Stimulated activated memory B cell treated with anti-CD40 and anti-IgM and Interleukin-4, amounts not matched to agents 10 μg/mL and 1 μg/mL and 100 μg/mL, for 72 hours (primary cell): ENCODE measurements at places on chromosomes 12 and 14.

DNA sequence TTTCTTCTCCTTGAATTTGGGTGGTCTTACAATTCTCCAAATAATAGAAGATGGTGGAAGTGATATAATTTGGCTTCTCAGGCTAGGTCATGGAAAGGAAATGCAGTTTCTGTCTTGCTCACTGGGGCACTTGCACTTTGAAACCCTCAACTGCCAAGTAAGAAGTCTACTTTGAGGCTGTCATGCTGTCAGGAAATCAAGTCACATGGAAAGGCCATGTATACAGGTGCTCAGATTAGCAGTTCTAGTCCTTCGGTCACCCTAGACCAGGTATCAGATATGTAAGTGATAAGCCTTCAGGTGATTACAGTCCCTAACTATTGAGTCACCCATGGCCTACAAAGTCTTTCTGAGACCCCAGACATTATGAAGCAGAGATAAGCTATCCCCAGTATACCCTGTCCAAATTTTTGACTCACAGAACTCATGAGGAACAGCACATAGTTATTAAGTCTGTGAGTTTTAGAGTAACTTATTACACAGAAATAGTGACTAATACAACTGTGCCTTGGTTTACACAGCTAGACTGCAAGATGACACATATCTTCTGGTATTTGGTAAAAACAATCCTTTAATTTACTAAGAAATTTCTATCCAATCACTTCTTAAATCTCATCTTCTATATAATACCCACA, 26.3 kb upstream of the BBS10 start:
- ATAC-seq, result no peak

GRCh38 chr14:103890821-103891666, 37.2 kb upstream of the TDRD9 start:
- ATAC-seq, result no peak

DNA sequence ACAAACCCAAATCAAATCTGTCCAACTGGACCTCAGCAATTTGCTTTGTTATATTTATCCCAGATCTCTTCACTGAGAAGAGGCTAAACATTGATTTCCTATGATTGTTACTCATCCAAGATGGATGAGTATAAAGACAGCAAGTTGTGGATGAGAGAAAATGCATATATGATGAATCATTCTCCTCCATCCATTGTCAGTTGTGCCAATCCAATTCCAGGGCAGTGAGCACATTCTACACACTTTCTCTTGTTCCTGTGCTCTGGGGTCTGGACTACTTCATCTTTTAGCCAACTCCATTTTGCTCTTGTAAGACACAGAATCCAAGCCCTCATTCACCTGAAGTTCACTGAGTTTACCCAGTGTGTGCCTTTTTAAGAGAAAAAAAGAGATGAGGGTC, 105.7 kb downstream of the GCH1 start:
- no peak for ATAC-seq

GRCh38 chr14:69038455-69039287, 59.6 kb upstream of the ACTN1 start:
- ATAC-seq, result no peak

DNA sequence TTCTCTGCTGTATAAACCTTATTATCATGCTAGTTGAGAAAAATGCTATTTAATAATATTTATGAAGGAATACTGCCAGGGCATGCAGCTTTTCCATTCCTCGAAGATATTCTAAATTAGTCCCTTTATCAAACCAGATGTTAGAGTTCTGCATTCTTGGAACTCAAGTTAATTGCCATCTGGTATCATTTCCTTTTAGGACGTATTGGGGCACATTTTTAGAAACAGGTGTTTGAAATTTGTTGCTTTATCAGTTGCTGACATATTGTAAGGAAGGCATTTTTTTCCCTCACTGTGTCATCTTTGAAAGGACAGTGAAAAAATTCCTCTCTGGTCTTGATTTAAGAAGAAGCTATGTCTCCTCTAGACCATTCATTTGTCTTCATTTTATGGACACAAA, 471.2 kb upstream of the PRICKLE1 start:
- ATAC-seq, result no peak

- ATAC-seq, result no peak
Observed at GRCh38 chr14:23167116-23167847, 16.2 kb downstream of the SLC7A8 start.

DNA sequence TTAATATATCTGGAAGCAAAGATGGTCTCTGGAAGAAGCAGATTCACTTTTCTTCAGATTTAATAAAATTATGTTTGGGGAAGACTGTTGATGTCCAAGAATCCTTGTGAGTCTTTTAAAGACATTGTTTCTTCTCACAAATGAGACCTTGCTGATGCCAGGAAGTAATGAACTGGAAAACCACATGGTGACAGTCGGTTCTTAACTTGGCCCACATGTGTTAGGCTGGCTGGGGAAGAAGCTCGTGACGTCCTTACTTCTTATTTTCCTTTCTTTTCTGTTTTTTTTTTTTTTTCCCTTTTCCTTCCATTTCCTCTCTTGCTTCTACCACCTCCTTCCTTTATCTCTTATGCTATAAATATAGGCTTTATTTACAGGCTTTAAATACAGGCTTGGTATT, 950.2 kb downstream of the BCL11B start:
- ATAC-seq, result no peak

- no peak for ATAC-seq
Observed at GRCh38 chr12:53538209-53538689, 31.0 kb upstream of the NPFF start.

- no peak for ATAC-seq
Observed at GRCh38 chr14:94001016-94001415, 3.9 kb downstream of the CCDC197 start.

DNA sequence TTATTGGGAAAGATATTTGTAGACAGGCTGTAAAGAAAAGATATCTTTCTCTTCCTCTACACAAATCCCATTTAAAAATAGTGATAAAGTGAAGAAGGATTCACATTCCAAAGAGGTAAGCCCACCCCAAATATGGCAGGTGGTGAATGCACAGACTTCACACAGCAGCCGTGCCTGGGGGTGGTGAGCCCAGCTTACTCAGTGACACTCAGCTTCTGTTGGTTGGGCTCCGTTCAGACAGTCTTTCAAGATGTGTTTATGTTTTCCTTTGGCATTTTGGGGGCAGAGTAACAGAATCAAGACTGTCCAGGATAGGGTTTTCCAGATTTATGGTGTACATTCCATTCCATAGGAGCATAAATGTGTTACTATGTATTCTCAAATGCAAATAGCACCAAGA, 4.1 kb upstream of the COL2A1 start:
- ATAC-seq, result no peak

- ATAC-seq, result no peak
Observed at GRCh38 chr14:76390621-76391020, 14.7 kb downstream of the ESRRB start.

GRCh38 chr14:55458800-55459515, 18.5 kb upstream of the TBPL2 start:
- ATAC-seq, result peak; percentile 73

- ATAC-seq, result no peak
Observed at GRCh38 chr14:59754256-59754655, 116.3 kb downstream of the RTN1 start.

GRCh38 chr12:110279566-110280375, 1.3 kb upstream of the ATP2A2 start:
- ATAC-seq, result no peak

DNA sequence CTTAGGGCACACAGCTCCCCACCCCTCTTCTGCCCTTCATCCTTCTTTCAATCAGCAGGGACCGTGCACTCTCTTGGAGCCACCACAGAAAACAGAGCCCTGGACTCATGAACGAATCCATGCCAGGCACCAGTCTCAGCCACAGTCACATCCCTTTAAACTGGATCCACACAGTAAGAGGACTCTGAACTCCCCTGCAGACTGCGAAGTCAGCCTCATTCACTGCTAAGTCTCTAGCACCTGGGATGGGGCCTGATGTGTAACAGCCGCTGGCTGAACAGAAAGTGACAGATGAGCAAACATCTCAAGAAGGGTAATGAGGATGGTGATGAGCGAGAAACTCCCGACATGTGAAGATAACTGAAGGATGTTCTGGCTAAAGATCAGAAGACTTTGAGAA, 45.8 kb upstream of the IQSEC3 start:
- ATAC-seq, result no peak

DNA sequence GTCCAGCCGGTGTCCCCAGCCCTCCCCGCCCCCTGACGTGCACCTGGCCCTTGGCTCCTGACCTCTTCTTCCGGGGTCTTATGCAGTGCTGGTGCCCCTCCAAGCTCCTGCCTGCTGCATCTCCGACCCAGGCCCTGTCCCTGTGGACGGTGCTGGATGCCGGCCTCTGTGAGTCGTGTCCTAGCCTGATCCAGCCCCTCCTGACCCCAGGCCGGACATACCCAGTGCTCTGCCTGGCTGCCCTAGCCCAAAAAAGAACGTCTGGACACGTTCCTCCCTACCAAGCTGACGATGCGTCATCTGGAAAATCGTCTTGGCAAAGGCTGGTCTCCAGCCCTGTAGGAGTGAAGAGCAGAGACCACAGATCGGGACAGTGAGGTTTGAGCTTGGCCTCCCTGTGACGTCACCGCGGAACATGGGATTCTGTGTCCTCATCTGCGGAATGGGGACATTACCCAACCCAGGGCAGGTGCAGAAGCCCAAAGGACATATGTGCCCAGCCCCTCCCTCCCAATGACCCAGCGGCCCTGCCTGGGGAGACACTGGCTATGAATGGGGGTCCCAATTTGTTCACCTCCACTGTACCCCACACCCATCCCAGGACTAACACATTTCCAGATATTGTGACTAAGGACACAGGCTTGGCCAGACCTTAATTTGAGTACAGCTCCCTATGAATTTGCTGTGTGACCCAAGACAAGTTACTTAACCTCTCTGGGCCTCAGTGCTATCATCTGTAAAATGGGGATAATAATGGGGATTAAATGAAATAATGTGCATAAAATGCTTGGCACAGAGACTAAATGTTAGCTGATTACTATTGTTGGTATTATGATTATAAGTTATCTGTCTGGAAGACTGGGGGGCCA, 51.0 kb upstream of the BCL11B start:
- no peak for ATAC-seq

DNA sequence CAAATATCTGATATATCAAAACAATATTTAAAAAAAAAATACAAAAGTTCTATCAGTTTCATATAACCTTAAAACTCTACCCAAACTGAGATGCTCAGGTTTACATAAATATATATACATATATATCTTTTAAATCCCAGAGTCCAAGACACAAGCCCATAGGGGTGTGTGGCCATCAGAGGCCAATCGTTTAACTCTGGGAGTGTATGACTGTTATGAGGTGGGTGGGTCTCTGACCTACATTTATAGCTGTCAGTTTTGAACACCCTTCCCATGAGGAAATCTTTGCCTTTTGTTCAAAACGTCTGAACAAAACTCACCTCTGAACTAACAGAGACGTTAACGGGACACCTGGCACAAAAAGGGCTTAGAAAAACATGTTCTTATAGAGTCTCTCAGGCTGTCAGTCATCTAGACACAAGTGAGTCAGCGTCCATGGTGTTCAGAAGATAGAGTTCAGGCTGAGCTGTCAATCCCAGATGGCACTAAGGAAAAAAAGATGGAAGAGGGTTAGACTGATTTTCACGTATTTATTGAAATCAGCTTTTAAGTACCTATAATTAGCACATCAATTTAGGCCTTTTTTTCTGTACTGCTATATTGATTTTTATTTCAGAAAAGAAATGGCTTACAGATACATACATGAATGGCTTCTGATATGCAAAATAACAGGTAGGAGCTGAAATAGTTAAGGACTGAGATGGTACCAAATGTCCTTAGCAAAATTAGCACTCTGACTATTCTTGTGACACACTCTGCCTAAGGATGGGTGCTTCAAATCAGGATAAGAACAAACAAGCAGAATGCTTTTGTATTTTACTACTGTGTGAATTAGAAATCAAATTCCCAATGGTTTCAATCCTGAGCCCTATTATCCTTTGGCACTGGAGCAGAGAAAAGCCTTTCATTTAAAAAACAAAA, 29.2 kb downstream of the HIGD1C start:
- ATAC-seq, result no peak

- no peak for ATAC-seq
Observed at GRCh38 chr14:37046815-37047214, 125.6 kb downstream of the SLC25A21 start.
